Brain (organoid and tissue), 16 donors: ENCODE measurements at places on chromosomes 12 and 14.

DNA sequence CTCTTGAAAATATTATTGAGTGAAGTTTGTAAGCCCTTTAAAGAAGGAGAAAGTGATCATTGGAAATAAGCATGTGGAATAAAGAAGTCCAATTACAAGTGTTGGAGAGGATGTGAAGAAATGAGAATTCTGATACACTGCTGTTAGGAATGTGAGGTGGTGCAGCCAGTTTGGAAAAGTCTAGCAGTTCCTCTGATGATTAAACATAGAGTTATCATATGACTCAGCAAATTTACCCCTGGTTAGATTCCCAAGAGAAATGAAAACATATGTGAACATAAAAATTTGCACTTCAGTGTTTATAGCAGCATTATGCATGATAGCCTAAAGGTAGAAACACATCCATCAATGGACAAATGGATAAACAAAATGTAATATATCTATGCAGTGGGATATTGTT, 319.9 kb downstream of the AEBP2 start:
- no peak for DNase-seq

DNA sequence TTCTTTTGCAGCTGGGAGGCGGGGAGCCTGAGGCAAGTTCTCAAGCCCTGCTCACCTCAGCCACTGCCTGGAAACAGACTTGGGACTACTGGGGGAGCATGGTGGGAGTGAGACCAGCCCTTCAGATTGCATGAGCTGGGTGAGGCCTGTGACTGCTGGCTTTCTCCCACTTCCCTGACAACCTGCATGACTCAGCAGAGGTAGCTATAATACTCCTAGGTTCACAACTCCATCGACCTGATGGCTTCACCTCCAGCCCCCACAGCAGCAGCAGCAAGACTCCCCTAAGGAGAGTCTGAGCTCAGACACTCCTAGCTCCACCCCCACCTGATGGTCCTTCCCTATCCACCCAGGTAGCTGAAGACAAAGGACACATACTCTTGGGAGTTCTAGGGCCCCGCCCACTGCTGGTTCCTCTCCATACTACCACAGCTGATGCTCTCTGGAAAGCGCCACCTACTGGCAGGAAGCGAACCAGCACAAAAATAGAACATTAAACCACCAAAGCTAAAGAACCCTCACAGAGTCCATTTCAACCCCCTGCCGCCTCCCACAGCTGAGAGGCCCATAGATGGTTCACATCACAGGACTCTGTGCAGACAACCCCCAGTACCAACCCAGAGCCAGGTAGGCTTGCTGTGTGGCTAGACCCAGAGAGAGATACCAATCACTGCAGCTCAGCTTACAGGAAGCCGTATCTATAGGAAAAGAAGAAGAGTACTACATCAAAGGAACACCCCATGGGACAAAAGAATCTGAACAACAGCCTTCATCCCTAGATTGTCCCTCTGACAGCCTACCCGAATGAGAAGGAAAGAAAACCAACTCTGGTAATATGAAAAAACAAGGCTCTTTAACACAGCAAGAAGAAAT, 68.7 kb downstream of the RPAP3 start:
- no peak for DNase-seq

DNA sequence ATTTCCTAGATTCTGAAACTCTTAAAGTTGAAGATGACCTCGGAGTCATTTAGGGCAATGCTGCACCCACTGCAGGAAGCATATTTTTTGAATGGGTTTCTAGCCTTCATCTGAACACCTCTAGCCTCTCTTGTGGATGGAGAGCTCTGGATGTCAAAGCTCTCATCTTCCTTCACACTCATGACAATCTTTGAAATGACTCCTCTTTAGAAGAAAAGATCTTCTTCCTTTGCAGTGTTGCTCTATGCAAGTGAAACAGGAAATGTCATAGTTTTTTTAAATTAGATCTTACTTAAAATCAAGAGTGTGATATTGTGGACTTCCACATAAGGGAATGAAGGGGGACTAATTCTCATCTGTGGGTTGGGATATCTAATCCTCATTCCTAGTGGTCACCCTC, 86.3 kb upstream of the GRIP1 start:
- DNase-seq = no peak

DNA sequence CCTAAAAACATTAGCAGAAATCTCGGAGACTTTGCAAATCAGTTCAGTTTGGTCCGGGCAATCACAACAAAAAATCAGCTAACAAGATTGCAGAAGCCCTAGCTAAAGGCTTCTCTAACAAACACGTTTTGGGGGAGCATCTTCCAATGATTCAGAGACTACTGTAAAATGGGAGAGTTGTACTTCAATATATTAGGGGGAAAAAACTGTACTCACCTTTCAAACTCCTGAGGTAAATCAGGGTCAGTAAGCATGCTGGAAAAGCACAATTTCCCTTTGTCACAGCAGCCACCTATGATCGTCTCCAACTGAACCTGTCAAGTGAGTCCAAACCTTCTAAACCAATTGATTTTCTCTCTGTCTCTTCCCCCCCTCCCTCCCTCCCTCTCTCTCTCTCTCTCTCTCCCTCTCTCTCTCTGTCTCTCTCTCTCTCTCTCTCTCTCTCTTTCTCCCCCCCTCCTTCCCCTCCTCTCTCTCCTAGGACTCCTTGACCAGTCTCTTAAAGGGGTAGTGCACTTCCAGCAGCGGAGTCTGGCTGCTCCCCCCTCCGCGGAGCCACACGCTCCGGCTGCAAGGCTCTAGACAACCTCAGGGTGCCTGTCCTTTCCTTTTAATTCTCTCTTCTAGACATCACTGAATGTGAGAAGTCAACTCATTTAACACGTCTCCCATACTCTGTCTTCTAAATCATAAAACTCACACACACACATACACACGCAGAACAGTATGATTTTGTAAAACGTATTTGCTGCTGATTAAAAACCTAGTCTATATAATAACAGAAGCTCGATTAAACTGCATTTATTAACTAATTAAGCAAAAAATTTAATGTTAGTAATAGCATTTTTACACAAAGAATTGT, at the start of gene SOX5:
TSS of gene SOX5 (minus strand) at position 323 of the 862 bp plus-strand sequence. CDS start at position 254, 69 bp downstream.
- peak; percentile 86 for DNase-seq

- no peak for DNase-seq
These were observed 191.9 kb downstream of the RAD51B start for GRCh38 chr14:68011406-68012028.

DNA sequence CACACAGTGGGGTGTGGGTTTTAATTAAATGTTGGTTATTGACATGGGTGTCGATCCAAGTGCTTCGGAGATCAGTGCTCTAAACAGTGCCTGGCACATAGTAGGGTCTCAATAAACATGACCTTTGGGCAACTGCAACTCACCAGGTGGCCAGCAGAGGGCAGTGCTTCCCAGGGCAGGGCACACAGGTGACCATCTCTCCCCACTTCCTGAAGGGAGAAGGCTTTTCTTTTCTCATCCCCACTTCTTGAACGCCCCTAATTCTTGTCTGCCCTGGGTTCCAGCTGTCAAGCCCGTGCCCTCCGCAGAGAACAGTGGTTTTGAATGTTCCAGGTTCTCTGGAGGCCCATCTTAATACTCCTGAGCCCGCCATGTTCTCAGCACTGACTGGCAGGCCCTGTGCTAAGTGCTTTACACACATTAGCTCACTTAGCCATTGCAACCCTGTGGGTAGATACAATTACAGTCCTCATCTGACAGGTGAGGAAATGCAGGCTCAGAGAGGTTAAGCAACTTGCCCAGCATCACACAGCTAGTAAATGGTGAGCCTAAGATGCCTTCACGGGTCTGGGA, 16.3 kb downstream of the RAPGEF3 start:
- DNase-seq = no peak

GRCh38 chr14:73719361-73719760, 5.2 kb upstream of the PNMA1 start:
- peak; percentile 44 for DNase-seq

GRCh38 chr14:46985529-46986380, 334.2 kb upstream of the RPL10L start:
- DNase-seq = peak; percentile 49

DNA sequence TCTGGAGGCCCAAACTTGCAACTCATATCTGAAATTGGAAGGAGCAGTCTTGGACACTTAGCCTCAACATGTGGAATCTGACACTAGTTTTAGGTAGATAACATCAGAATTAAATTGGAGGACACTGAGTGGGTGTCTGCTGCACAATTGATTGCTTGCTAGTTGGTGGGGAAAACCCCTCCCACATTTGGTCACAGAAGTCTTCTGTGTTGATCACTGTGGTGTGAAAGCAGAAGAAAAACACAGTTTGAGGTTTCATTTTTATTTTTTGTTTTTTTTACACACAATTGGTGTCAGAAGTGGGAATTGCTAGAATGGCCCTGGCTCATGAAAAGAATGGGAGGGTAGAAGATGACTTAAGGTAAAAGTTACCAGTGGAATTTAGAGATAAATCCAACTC, 78.0 kb upstream of the CD163 start:
- DNase-seq = no peak

DNA sequence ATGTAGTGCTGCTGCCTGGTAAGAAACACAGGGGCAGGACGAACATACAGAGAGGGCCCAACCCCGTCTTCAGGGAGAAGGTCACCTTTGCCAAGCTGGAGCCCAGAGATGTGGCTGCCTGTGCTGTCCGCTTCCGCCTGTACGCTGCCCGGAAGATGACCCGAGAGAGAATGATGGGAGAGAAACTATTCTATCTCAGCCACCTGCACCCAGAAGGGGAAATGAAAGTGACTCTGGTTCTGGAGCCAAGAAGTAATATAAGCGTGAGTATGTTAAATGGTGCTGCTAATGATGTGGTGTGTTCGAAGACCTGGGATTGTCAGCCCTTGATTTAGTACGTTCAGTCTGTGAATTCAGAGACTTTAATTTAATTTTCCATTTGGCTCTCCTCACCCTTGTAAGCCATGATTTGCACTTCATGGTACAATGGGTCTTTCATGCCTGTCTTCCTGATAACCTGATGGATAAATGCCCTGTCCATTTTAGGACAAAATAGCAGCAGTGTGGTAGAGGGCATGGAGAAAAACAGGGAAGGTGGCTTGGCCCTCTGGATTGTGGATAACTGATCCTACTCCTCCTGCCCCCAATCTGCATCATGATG, 318.9 kb downstream of the SNAPC1 start:
- no peak for DNase-seq

DNA sequence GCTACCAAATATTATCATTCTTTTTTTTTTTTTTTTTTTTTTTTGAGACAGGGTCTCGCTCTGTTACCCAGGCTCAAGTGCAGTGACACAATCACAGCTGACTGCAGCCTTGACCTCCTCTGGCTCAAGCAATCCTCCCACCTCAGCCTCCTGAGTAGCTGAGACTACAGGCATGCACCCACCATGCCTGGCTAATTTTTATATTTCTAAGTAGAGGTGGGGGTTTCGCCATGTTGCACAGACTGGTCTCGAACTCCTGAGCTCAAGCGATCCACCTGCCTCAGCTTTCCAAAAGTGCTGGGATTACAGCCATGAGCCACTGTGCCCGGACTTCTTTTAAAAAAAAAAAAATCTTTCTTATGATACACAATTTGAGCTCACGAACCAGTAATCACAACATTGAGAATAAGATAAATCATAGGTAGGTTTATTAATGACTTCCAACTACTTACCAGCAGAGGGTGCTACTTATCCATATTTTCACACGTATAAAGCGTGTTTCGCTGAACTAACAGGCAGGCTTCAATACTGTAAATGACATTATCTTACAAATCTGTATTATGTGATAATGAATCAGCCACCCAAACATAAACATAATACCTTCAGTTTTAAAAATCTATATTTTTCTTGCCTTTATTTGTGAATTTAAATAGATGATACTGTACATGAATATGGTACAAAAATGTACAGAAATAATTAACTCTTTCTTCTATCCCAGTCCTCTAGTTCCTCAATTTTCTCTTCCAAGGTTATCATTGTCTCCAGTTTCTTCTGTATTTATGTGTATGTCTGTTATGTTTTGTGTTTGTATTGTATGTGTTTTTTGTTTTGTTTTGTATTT, 42.5 kb upstream of the BCAT1 start:
- DNase-seq = peak; percentile 73

- no peak for DNase-seq
These were observed 24.4 kb upstream of the FAM181A start for GRCh38 chr14:93902619-93903307.

DNA sequence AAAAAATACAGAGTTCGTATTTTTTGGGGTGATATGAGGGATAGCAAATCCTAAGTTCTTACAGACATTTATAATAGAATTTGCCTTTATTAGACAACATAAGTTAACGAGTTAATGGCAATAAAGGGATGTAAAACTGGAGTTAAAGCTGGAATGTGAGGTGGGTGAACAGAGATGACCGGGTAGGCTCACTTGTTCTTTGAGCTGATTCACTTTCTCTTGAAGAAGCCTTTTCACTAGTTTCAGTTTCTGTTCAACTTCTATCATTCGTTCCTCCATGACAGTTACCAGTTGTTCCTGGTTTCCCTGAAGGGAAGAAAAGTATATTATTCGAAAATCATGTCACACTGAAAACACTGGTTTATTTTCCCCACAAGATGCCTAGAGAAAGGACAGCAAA, 57.7 kb upstream of the SAV1 start:
- DNase-seq = no peak

DNA sequence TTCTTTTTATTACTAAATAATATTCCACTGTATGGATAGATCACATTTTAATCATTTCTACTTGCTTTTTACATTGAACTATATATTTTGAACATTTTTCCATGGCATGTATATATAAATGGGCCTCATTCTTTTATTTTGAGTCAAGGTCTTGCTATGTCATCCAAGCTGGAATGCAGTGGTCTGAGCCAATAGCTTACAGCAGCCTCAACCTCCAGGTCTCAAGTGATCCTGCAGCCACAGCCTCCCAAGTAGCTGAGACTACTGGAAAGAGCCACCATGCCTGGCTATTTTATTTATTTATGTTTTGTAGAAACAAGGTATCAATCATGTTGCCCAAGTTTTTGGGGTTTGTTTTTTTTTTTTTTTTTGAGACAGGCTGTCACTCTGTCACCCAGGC, 7.6 kb downstream of the FCF1 start:
- no peak for DNase-seq

DNA sequence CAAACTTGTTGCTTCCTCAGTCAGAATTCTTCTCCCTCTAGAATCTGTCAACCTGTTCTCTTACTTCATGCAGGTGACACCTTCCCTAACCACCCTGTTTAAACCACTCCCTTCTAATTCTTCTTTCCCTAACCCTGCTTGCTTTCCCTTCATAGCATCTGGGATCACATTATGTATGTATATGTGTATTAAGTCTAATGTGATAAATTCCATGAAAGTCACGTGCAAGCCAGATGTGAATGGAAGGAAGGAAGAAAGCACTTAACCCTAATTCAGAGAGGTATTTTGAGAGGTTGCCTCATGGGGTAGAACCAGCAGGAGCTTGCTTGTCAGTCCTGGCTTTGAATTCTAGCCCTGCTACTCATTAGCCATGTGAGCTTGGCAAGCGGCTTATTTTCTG, 340.0 kb downstream of the TRHDE start:
- DNase-seq = no peak

- no peak for DNase-seq
These were observed 4.3 kb downstream of the DDIT3 start for GRCh38 chr12:57515934-57516541.

- DNase-seq = no peak
These were observed 17.0 kb upstream of the BCL7A start for GRCh38 chr12:122004633-122005071.

- no peak for DNase-seq
These were observed 1217.4 kb upstream of the FLRT2 start for GRCh38 chr14:84312551-84312950.
